ENCODE measurements at places on chromosomes 13 and 19.

- DNase-seq = no peak
Observed at GRCh38 chr19:32131005-32131404, 214.4 kb upstream of the ZNF507 start.

GRCh38 chr19:58521651-58522050 is 2.0 kb upstream of the ZBTB45 start:
- no peak for DNase-seq

GRCh38 chr13:114002009-114002544 is 28.2 kb upstream of the C13orf46 start:
- DNase-seq = no peak

DNA sequence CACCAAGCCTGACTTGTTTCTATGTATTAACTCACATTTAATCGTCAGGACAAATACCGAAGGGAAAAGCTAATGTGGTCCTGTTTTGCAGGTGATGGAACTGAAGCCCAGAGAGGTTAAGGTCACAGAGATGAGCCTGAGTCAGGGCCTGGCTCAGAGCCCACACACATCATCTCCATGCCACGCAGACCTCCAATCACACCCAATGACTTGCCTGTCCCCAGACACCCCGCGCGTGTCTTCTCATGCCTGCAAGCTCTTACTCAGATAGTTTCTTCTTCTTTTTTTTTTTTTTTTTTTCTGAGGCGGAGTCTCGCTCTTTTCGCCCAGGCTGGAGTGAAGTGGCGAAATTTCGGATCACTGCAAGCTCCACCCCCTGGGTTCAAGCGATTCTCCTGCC is 16.4 kb downstream of the SIX5 start:
- DNase-seq = no peak

DNA sequence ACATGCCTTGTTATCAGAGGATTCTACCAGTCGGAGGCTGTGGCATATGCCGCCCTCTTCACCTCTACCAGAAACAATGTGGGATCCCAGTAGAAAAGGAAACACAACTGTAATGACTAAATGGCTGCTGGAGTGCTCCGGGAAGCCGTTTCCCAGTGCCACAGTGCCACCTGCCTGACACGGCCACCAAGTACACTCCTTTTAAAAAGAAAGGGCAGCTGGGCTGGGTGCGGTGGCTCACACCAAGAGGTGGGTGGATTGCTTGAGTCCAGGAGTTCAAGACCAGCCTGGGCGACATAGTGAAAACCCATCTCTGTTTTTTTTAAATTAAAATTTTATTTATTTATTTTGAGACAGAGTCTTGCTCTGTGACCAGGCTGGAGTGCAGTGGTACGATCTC is 67.3 kb downstream of the TRPM4 start:
- peak; percentile 59 for DNase-seq

DNA sequence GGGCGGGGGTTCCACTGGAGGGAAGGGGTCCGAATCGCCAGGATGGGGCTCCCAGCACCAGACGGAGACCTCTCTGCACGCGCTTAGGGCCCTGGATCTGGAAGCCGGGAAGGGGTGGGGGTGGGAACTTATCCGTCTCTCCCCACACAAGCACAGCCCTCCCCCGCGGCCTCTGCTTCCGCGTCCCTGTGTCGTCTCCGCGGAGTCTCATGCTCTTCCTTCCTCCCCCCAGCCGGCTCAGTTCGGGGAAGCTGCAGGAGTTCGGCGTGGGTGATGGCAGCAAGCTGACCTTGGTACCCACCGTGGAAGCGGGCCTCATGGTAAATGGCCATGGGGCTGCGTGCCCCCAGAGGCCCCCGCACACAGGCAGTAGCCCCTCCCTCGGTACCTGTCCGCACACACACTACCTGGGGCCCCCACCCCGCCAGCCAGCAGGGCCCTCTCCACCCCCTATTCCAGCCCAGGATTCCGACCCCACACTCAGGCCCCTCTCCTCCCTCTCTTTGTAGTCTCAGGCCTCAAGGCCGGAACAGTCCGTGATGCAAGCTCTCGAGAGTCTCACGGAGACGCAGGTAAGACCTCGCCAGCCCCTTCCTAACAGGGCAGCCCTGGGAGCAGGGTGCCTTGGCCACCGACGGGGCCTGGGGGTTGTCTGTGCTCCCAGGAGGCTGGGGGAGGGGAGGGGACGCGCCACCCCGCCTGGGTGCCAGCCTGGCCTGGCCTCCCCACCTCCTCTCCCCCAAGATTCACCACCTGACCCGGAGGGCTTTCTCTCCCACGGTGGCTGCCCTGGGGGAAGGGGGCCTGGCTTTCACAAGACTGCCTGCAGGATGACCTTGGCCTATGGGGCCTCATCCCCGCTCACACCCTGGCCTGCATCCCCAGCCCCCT is 3.2 kb downstream of the MIDN start:
- DNase-seq = no peak

GRCh38 chr19:39858541-39858940 is 12.4 kb upstream of the FBL start:
- no peak for DNase-seq

DNA sequence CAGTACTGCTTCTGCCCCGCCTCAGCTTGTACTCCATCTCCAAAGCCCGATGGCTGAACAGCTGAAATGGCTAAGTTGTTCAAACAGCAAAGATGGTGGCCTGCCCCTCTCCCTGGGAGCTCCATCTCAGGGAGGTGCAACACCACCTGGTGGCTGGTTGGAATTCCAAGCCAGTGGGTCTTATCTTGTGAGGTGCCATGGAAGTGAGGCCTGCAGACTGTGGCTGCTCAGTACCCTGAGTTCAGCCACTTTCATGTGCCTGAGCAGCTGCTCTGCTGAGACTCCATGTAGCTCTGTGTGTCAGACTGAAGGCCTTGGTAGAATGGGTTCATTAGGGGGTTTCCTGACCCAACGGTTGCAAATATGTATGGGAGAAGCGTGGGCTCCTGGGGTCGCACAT is 67.3 kb upstream of the SPRY2 start:
- DNase-seq = no peak

- no peak for DNase-seq
Observed at GRCh38 chr13:35891507-35892441, 239.4 kb downstream of the DCLK1 start.

DNA sequence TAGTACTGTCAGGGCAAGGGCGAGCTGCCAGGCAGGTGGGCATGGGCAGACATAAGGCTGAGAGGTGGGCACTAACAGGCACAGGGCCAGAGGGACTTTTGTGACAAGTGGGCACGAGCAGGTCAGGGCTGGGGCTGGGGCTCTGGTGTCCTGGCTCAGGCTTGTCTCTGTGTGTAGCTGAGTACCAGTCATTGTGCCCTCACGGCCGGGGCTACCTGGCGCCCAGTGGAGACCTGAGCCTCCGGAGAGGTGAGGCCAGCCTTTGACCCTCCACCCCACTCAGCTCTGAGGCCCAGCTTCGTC is 21.6 kb downstream of the LTBP4 start:
- no peak for DNase-seq

- DNase-seq = no peak
Observed at GRCh38 chr13:76758257-76758656, 127.9 kb downstream of the KCTD12 start.

DNA sequence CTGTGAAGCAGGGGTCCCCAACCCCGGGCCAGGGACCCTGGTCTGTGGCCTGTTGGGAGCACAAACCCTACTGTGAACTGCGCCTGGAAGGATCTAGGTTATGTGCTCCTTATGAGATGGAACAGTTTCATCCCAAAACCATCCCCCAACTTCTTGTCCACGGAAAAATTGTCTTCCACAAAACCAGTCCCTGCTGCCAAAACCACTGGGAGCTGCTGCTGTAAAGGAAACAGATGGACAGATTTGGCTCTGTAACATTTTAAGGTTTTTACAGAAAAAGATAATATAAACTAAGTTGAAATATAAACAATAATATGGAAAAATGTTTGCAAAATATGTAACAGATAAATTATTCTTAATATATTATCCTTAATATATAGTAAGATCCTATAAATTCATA is 73.7 kb downstream of the COG6 start:
- DNase-seq = no peak

DNA sequence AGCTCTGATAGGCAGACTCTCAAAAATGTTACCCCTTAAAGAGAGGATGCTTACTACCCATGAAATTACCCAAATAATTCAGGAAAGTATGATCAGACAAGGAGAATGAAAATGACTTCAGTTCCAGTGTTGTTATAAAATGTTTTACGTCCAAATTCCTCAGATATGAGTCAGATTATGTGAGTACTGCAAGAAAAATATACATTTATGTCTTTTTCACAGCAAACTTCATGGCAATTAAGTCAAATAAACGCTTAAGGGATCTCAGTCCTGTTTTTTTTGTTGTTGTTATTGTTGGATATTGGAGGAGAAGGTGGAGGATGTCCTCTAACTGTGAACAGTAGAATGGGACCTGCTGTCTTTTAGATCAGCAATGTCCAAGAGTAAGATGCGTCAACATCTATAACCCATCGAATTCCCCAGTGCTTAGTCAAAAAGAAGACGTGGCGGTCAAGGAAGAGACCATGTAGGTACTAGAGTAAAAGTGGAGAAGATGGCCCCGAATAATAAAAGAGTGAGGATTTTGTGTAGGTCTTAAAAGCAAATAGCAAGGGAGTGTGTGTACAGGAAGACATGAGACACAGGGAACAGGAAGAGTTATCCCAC is 215.4 kb upstream of the IRS2 start:
- no peak for DNase-seq

DNA sequence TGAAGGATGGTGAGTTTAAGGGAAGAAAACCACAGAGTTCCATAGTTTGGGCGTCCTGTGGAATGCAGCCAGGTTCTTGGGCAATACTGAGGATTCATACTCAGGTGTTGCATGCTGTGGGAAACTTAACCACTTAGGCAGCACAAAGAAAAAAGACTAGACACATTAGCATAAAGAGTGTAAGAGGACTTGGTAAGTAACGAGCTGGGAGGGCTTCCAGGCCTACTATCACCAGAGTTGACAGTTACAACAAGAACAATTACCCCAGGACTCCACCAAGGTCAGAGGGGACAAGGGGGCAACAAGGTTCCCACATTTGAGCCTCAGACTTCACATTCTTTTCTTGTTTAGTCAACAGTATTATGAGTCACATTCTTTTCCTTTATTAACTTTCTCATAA is 33.2 kb downstream of the KCTD12 start:
- no peak for DNase-seq

- DNase-seq = no peak
Observed at GRCh38 chr13:104592127-104592526, 1525.9 kb upstream of the SLC10A2 start.

- no peak for DNase-seq
Observed at GRCh38 chr13:78102741-78103140, 184.1 kb upstream of the EDNRB start.

- peak; percentile 90 for DNase-seq
Observed at GRCh38 chr19:49150106-49150943, 4.9 kb downstream of the HRC start.

DNA sequence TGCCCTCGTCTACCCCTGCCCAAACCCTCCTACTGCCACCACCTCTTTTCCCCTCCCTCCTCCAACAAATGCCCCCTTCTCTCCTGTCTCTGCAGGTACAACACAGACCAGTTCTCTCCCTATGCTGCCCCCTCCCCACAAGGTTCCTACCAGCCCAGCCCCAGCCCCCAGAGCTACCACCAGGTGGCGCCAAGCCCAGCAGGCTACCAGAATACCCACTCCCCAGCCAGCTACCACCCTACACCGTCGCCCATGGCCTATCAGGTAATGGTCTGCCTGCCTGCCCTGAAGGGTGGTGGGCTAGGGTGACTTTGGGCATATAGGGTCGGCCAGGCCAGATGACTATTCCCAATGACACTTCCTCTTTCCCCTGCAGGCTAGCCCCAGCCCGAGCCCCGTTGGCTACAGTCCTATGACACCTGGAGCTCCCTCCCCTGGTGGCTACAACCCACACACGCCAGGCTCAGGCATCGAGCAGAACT is 6.5 kb upstream of the TIMM50 start:
- DNase-seq = peak; percentile 20

DNA sequence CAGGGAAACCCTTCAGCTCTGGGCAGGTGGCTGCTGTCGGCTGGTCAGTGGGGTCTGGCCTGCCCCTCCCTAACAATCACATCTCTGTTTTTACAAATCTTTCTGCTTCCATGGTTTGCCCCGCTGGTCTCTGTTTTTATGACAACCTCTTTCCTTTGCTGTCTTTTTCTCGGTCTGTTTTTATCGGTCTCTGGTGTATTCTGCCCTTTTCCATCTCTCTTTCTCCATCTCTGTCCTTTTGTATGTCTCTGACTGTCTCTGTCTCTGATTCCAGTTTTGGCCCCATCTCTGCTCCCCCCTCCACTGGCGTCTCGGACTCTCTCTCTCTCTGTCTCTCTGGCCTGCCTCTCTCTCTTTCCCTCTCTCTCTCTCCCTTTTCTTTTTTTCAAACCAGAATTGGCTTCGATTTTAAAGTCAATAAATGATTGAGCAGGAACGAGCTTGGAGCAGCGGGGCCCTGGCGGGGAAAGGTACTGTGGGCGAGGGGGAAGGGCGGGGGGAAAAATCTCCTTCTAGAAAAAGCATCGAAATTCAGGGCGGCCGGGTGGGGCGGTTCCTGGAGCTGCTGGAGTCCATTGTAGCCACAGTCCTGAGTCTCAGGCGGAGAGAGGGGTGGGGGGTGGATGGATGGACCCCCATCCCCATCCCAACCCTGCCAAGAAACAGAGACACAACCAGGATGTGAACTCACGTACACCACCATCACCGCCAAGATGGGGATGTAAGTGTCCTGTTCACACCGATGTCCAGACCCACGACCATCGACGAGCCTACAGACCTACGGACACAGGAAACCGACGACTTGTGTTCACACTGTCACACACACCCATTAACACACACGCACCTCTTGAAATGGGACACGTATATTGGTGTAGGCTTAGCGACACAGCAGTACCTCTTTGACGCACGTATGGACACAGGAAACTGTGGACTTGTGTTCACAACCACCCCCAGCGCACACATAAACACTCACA is 3.0 kb downstream of the NFIX start:
- DNase-seq = no peak

- no peak for DNase-seq
Observed at GRCh38 chr13:48625413-48626076, 28.2 kb upstream of the CYSLTR2 start.

GRCh38 chr13:107322228-107322627 is 754.3 kb upstream of the ARGLU1 start:
- DNase-seq = no peak

DNA sequence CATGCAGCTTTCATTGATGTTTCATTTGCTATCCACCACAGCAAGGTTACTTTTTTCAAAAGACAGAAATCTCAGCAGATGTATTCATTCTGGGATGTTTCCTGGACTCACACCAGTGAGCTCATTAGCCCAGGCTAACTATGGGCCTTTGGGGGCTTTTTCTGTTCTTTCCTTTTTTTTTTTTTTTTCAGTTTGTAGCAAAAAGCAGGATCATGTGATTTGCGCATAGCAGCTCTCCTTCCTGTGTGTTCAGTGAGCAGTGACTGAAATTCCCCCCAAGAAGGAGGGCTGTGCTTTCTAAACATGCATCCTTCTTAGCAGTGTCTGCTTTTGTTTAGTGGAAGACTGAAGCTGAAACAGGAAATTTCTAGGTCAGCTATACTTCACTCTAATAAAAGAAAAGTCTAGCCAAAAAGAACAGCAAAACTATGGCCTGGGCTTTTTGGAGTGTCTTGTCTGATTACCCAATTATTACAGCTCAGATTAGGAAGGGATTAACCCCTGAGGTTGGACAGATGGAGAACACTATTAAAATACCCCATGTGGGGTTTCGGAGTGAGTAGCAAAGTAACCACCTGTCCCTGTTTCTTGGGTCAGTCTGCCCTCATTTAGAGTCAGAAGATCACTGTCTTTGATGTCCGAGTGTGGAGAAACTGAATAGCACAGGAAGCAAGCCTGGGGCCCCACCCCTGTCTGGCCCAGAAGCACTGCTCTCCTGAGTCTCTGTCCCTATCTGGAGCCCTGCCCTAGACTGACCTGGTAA is 8.9 kb upstream of the AMER2 start:
- DNase-seq = no peak

GRCh38 chr13:65330691-65331090 is 1899.4 kb downstream of the PCDH9 start:
- DNase-seq = no peak

Measured in NCI-H187 (cell line).